ENCODE measurements at places on chromosomes 12 and 14.

DNA sequence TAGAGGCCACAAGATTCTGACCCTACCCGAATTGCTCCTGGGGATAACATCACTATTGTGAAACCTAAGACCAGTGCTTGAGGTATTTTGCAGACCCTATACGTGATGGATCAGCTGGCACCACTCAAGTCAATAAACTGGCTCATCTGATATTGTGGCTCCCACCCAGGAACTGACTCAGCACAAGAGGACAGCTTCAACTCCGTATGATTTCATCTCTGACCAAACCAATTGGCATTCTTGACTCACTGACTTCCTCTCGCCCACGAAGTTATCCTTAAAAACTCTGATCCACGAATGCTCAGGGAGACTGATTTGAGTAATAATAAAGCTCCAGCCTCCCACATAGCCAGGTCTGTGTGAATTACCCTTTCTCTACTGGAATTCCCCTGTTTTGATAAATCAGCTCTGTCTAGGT, 1036.1 kb upstream of the TMEM132C start:
- no peak for DNase-seq

GRCh38 chr14:77601846-77602619, 14.4 kb downstream of the SPTLC2 start:
- no peak for DNase-seq

DNA sequence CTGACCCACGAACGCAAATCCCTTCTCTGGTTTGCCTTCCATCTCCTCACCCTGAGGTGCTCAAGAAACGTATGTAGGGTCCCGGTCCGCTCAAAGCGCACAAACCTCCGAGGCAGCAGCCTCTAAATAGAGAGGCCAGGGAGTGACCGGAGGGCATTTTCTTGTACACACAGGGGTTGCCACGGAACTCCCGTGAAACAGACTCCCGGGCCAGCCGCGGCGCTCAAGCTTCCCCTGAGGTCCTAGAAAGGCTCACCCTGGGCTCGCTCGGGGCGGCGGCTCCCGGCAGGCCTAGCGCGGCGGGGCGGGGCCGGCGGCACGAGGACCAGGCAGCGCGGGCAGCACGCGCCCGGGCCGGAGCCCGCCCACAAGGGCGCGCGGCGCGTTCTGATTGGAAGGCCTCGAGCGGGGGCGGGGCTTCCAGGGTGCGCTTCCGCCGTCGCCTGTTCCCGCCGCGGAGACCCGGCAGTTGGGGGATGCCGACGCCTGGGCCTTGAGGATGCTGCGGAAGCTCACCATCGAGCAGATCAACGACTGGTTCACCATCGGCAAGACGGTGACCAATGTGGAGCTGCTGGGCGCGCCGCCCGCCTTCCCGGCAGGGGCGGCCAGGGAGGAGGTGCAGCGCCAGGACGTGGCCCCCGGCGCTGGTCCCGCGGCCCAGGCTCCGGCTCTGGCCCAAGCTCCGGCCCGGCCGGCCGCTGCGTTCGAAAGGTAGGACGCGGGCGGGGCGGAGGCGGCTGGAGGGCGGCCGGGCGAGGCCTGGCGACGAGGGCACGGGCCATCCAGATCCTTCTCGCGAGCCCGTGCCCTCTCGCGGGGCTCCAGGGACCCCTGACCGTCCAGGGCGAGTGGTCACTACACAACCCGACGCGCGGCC, at the start of gene TDRD9:
Gene TDRD9 (plus strand): TSS at position 446 of the 880 bp plus-strand sequence. CDS start 54 bp downstream, at position 500.
- DNase-seq: no peak

DNA sequence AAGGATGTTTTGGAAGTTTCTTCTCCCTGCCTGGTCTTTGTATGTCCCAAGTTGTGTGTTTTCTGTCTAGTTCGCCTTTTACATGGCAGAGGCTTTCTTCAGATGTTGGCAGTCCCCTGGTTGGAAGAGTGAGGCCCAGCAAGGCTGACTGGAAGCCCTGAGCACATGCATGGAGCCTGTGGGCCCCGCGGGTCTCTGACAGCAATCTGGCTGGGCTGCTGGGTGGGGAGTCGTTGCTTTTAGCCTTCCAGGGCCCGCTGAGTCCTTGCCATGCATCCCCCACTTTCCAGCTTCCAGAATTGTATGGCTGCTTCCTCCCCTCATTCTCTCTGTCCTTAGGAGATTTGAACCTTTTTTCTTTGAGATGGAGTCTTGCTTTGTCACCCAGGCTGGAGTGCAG, 25.3 kb downstream of the ANKRD9 start:
- DNase-seq: no peak

- no peak for DNase-seq
These were observed 55.4 kb downstream of the GRIP1 start for GRCh38 chr12:66623455-66623854.

GRCh38 chr12:27534765-27535161, 10.8 kb downstream of the PPFIBP1 start:
- DNase-seq: no peak

GRCh38 chr12:47417121-47417520, 288.7 kb downstream of the RPAP3 start:
- no peak for DNase-seq
